NCI-H2029 treated with DMSO at 0.1 percent for 48 hours (cell line): ENCODE measurements at places on chromosomes 2 and 18.

DNA sequence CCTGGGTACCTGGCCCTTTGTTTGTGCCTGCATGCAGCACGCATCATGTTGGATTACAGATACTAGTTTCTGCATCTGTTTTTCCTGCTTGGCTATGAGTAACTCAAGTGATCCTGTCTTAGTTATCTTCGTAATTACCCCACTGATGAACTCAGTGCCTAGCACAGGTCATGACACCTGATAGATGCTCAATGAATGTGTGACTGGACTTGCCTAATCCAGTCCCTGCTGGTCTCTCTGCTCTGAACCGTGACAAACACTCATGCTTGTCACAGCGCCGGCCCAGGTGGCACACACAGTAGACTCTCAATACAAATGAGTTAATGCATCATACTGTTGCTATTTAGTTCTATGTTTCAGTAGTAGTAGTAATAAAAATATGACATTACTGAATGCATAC lies 31.2 kb upstream of the NTSR2 start:
- no peak for DNase-seq

- DNase-seq = no peak
These were observed 2.5 kb upstream of the NFATC1 start for GRCh38 chr18:79393181-79393634.

DNA sequence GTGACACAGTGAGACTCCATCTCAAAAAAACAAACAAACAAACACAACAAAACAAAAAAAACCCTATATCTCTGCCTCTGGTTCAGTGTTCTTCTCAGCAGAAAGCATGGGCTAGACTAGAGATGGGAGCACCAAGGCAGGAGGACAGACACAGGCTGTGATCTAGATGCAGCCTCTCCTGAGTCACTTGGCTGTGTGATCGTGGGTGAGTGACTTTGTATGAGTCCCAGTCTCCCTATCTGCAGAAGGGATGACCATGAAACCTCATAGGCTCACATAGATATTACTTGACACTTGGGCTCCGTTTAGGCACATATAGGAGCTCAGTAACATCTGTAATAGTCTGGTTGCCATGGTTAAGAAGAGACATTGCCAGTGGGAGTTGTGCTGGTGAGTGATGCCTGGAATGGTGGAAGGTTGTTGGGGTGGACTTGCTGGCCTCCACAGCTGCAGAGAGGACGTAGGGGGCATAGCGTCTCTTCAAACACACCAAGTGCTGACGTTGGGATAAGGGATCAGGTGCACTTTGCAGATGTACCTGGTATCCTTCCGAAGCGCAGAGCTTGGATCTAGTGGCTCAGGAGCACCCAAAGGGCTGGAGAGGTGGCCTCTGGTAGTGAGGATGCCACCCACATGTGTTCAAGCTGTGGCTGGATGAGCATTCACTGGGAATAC lies 318.9 kb upstream of the HS6ST1 start:
- DNase-seq = no peak

GRCh38 chr18:7259475-7259874 lies 28.6 kb downstream of the LRRC30 start:
- no peak for DNase-seq

- no peak for DNase-seq
These were observed 83.1 kb downstream of the TMEM247 start for GRCh38 chr2:46562451-46562840.

DNA sequence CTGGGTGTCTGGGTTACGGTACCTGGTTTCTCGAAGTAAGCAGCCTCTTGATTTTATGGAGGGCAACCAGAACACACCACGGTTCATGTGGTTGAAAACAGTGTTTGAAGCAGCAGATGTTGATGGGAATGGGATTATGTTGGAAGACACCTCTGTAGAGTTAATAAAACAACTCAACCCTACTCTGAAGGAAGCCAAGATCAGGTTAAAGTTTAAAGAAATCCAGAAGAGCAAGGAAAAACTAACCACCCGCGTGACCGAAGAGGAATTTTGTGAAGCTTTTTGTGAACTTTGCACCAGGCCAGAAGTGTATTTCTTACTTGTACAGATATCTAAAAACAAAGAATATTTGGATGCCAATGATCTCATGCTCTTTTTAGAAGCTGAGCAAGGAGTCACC lies 279.8 kb downstream of the PLCL1 start:
- no peak for DNase-seq

GRCh38 chr2:105801961-105802360 lies 57.2 kb downstream of the NCK2 start:
- no peak for DNase-seq

DNA sequence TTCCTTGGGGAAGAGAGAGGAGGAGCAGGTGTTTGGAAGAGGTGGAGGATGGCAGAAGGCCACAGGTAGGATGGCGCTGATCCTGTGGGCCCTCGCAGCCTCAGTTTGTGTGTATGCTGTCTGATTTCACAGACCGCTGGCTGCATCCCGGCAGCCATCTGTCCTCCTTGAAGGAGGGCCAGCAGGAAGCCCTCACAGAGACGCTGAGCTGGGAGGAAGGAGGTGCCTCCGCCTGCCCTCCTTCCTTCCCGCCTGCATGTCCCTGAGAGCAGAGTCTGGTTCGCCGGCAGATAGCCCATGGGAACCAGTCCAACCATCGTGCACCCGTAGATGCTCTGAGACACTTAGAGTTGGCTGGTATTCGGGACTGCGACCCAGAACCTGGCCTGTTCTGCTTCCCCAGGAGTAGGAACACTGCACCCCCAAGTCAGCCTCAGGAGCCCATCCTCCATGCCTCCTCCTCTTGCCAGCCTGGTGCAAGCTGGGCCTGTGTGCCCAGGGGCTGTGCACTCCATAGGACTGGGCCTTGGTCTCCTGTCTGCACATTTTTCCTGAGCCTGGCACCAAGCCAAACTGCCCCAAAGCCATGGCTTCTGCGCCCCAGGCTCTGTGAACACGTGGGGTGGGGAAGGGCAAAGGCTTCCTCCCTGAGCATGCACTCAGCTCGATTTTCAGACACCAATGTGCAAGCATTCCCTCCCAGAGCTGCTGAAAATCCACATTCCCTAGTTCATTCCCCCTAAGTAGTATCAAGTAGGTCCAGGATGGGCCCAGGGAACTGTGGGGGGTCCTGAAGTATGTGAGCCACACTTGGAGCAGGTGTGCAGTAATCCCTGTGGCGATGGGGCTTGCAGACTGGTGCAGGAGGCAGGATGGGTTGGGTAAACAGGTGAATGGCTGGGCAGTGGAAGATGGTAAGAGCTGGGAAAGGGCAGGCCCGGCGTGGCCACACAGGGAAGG lies 115.6 kb downstream of the SEPTIN10 start:
- no peak for DNase-seq

DNA sequence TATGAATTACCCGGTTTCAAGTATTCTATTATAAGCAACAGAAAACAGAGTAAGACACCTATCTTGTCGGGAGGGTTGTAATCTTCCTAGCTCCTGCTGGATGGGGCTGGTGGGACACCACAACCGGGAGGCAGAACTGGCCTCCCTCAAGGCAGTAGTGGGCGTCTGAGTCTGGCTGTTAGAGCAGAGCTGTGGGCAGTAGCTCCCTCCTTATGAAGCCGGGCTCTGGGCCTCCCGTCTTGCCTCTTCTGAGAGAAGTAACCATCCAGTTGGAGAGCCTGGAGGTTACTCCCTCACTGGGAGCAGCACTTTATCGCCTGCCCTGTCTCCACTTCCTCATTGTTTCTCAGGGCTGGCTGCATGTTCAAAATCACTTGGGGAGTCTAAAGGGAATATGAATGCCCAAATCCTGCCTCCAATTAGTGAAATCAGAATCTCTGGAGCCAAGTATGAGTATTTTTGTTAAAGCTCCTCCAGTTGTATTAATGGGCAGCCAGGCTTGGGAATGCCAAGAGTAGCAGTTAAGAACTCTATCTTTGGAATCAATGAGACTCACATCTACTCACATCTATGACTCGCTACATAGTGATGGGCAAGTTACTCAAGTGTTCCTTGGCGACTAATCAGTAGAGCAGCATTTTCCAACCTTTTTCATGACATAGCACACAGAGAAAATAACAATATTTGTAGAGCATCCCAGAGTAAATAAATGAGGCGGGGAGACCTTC lies 27.3 kb upstream of the NRP2 start:
- no peak for DNase-seq

GRCh38 chr2:226730481-226730880 lies 69.1 kb downstream of the IRS1 start:
- no peak for DNase-seq

DNA sequence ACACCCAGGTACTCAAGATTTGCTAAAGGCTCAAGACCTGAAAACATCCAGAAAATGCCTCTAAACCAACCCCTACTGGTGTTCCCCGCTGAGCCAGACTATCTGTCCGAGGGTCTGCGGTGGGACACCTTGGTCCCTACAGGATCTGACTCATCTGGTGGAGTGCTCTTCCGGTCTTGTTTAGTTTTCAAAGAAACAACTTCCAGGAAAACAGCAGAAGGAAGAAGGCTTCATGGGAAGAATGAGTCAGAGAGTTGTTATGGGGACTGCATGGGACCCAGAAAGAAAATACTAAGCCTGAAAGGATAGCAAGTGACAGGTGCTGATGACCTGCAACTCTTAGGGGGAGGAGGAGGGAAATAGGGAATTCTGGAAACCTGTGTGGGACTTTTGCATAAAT lies 41.3 kb downstream of the ZFP36L2 start:
- DNase-seq = no peak

DNA sequence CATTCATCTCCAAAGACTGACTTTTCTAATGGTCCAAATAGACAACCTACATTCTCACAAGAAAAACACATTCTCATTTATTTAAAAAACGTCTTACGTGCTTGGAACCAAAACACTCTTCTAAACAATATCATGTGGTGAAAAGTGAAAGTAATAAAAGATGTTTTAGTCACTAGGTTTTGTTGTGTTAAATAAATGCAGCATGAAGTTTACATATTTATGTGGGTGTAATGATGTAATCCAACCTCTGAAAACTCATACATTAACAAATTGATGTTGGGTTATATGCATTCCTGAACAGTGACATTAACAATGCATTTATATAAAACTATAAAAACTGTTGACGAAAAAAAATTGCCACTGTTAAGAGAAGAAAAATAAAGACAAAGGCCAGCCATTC lies 55.1 kb upstream of the ACVR2A start:
- no peak for DNase-seq

DNA sequence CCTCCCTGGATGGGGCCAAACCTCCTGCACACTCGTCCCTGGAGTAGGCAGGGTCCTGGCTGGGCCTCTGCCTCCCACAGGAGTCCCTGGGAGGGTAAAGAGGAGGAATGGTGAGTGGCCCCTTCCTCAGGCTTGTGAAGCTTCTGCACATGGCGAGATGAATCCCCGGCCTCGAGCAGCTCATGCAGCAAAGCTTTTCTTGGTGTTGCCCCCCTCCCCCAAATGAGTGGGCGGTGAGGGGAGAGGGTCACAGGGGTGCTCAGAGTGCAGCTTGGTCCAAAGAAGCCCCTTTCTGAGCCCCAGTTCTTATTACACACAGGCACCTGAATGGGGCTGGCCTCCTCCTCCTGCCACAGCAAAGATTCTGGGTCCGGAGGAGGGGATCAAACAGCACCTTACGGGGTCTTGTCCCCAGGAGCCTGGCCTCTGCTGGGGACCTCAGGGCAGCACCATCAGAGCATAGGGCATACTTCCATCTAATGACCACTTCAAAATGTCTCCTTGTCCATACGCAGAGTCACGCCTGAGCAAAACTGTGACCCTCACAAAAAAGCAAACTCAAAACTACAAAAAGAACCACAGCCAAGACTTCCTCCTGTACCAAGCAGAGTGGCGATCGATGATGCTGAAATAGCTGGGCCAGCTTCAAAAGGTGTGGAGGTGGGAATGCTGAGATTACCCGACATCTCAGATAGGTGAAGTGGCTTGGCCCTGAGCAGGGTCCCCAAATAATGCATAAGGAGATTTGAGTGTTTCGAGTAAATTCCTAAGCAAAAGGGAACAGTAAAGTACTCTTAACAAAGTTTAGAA lies 148.4 kb upstream of the TWIST2 start:
- no peak for DNase-seq

GRCh38 chr2:106195981-106196380 lies 1.9 kb upstream of the UXS1 start:
- DNase-seq = no peak

DNA sequence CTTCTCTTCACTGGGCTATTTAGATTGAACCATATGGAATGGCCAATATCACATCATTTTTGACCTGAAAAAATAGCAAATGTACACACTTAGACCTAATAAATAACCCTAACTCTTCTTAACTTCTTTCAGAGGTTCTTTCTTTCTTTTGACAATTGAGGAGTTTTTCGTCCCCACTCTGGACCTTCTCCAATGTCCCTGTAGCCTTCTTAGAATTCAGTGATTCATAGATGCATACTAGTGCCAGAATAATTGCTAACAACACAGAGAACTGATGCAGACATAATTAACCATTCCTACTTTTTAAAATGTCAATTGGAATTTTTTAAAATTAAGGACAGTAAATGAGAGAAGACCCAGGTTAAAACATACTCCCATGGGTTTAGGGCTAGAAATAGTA lies 20.0 kb downstream of the DAPL1 start:
- no peak for DNase-seq

- DNase-seq = no peak
These were observed 284.1 kb downstream of the DSEL start for GRCh38 chr18:67232406-67232805.

DNA sequence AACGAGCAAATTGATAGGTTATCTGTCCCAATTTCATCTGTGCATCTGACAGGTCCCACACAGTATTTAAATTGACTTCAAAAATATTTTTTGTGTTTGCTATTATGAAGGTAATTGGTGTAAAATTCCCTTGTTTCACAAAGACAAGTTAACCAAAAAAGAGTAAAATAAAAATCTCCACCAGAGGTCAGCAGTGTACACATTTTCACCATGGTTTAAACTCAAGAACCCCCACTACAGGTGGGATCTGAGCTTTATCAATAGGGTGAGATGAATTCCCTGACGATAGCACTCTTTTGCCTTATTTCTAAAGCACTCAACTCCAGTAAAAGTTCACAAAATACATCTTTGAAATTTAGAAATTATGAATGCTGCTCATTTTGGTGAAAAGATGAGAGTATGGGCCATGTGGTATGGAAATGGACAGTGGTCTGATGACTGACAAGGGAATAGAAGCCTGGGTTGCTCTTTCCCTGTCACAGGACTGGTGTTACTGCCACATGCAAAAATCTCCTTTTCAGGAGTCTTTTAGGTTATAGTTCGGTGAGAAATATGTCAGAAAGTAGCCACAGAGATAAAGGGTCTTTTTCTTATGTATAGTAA lies 68.0 kb downstream of the SERPINB8 start:
- no peak for DNase-seq

DNA sequence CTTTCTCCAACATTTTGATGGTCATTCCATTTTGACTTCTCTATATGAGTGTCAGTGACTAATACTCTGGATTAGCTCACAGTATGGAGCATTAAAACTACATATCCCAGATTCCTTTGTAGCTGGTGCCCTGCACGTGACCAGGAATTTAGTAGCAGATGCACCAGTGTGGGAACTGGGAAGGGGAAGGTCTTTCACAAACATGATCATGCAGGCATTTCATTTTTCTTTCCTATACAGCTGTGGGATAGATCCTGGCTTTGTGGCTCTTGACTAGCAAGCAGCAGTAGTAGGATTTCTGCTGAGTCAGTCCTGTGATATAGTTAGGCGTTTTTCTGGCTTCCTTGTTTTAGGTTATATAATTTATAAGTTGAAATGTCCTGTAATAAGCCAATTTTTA lies 971.0 kb upstream of the CDH2 start:
- no peak for DNase-seq
